ENCODE measurements at places on chromosomes 3 and 15. TPM values are rescaled to one million over a fixed set of nuclear protein-coding genes. Genes with fewer than 3 reads are reported as not detected.

DNA sequence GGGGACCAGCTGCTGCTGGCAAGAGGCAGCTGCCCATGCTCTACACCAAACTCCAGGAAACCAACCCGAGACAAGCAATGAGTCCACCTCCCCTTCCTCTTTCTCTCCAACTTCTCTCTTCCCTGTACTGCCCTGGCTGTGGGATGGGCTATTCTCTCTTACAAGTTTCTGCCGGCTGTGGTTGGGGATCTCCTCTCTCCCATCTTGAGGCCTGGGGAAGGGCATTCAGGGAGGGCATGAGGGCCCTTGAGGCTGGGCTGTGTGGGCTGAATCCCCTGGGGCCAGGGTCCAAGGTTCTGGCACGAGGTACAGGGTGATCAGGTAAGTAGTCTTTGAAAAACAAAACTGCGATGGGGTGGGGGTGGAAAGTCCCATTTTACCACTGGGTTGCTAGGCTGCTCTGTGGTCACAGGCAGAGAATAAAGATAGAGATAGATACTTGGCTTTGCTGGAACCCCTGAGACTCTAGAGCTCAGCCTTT, 32.3 kb upstream of the CTSH start:
- DNase-seq: no peak

DNA sequence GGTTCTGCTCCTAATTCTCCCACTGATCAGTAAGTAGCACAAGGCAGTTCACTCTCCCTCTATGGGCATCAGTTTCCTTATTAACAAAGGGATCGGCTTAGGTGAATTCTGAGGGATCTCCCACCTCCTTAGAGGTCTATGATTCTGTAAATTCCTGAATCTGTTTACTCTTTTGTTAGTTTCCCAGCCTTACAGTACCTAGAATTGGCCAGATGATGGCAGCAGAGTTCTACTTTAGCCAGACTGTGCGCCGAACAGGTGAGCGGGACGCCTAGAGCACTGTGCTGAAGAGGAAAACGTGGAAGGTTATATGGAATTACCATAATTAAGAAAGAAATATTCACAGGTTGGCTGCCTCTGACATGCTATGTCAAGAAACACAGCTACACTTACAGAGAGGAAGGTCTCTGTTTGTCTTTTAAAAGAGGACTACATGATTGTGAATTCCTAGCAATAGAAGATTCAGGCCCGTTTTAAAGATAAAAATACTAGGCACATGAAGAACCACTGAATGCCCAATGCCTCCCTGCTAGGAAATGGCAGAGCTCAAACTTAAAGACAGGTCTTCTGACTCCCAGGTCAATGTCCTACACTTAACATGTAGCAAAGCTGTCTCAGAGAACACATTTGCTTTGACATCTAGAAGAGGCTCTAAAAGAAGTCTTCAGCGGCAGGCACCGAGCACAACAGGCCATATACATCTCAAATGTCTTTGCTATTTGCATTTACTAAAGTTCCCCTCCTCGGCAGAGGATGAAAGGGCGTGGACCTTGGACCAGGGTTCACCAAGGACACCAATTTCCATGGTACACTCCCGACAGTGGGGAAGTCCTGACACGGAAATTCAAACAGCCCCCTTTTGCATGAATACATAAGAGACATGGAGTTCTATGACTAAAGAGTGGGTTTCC, 259.9 kb downstream of the FGF12 start:
- DNase-seq: peak; percentile 26

GRCh38 chr15:90465930-90466567, 63.7 kb upstream of the CRTC3 start:
- no peak for DNase-seq

GRCh38 chr3:171850320-171850959, 7.3 kb downstream of the TMEM212 start:
- DNase-seq: no peak

Gene CCDC33
- polyA plus RNA-seq: not detected

Gene WDR49
- polyA plus RNA-seq: not detected

Gene PEX5L
- polyA plus RNA-seq: 0.20 TPM
